ENCODE measurements at places on chromosomes 4 and X.

- no peak for DNase-seq
Observed at GRCh38 chrX:132591719-132592275, 103.0 kb upstream of the MBNL3 start.

GRCh38 chr4:79141530-79141929, 184.3 kb downstream of the NAA11 start:
- no peak for DNase-seq

GRCh38 chr4:137892134-137892533, 350.0 kb downstream of the SLC7A11 start:
- DNase-seq: no peak

GRCh38 chr4:170170861-170171260, 81.1 kb upstream of the AADAT start:
- no peak for DNase-seq

DNA sequence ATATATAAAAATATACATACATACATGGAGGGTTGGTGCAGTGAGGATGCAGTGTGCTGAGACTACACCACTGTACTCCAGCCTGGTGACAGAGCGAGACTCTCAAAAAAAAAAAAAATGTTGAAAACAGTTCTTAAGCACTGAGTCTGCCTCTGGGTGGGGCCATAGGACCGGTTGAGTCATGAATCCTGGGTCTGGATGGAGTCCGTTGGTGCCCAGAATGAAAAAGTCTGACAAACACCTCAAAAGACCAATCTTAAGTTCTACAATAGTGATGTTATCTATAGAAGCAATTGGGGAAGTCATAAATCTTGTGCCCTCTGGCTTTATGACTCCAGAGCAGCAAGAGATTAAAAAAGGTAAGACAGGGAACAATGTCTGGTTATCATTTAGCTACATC, 70.4 kb downstream of the FGFBP1 start:
- DNase-seq: no peak

DNA sequence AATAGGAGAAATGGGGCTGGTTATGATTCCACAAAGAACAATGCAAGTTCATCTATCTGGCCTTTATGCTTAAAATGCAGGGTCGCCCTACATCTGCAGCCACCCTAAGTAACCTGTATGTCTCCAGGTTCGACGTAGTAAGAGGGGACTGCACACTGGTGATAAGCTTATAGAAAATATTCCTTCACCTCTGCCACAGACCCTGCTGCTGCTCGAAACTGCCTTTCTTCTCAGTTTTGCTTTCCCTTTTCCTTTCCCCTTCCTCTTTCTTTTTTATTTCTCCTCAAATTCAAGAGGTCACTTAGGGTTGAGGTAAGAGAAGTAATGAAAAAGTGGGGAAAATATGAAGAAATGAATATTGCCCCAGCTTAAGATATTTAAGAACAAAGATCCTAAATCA, 123.5 kb downstream of the DCHS2 start:
- no peak for DNase-seq

GRCh38 chr4:24470666-24471485, 113.5 kb downstream of the DHX15 start:
- DNase-seq: no peak

- no peak for DNase-seq
Observed at GRCh38 chrX:24877854-24878650, 137.7 kb downstream of the ARX start.

DNA sequence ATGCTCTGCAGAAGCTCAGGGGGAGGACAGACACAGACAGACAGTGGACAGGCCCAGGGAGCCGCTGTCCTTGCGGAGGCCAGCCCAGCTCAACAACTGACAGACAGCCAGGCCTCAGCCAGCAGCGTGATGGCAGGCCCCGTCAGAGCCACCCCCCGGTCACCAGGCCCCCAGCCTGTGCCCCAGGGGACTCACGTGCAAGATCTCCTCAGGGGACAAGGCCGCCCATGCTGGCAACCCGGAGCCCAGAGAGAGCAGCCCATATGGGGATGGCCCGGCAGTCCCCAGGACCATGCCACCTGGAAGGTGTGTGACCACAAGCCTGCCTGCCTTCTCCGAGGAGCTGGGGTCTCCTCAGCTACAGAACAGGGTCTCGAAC, 28.0 kb upstream of the MXD4 start:
- DNase-seq: no peak

GRCh38 chr4:186775902-186776301, 52.2 kb upstream of the FAT1 start:
- DNase-seq: no peak

- DNase-seq: no peak
Observed at GRCh38 chr4:10180603-10180926, 64.0 kb upstream of the WDR1 start.

DNA sequence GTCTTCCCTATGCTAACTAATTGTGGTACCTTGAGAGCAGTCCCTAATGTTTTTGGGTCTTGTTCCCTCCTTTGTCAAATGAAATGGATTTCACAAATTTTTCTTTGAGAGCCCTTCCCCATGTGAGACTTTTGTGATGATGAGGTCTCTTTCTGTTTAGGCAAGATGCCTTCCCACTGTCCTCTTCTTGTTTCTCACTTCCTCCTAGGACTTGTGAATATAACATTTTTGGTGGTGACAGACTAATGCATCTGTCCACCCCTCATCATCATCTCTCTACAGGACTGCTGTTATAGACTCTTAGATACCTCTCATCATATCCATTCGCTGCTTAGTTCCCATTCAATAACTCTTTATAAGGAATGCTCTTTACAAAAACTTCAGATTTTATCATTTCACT, 8.7 kb upstream of the ANK2 start:
- no peak for DNase-seq

DNA sequence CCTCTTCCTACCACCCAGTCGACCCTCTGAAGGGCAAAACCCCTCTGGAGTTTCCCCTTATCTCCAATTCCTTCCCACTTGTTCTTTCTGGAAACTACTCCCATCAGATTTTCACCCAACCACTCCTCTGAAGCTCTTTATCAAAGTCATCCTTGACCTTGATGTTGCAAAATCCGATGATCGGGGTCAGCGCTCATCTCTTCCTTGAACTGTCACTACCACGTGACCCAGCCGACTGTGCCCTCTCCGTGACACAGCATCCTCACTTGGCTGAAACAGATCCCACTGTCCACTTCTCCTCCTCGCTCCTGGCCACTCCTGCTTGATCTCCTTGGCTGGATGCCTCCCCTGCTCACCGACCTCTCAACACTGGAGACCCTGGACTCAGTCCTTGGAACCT, 1.1 kb downstream of the CFAP99 start:
- no peak for DNase-seq

- no peak for DNase-seq
Observed at GRCh38 chr4:93730251-93730650, 98.3 kb upstream of the ATOH1 start.

- no peak for DNase-seq
Observed at GRCh38 chr4:163495900-163496299, 1.4 kb downstream of the TMA16 start.

GRCh38 chr4:68070302-68070701, 59.4 kb downstream of the TMPRSS11F start:
- no peak for DNase-seq

- no peak for DNase-seq
Observed at GRCh38 chr4:6854098-6854744, 55.4 kb upstream of the TBC1D14 start.

DNA sequence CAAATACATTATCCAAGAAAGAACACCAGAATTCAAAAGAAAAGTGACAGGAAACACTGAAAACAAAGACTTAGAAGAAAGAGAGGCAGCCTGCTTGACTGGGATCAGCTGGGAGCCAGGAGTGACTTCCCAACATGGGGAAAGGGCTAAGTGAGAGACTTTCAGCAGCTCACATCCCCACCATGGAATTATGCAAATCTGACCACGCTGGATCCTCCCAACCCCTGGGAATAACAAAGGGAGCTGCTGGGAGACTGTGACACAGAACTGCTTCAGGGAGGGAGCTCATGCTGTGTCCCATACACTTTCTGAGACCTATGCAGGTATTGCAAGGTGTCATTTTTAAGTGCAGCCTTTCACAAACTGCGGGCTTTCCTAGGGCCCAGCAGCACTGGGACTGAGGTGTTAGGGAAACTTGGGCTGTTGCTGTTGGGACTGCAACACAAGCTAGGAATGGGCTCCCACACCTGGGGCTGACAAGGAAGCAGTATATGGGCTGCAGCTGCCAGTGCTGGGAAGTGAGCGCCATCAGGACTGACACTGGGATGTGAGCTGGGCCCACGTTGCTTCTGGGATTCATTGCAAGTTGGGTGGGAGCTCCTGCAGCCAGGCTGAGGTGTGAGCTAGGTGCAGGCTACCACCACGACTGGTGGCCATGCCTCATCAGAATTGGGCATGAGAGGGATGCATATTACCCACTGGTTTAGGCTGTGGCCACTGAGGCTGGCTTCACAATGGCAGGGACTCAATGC, 139.1 kb downstream of the KDR start:
- no peak for DNase-seq

DNA sequence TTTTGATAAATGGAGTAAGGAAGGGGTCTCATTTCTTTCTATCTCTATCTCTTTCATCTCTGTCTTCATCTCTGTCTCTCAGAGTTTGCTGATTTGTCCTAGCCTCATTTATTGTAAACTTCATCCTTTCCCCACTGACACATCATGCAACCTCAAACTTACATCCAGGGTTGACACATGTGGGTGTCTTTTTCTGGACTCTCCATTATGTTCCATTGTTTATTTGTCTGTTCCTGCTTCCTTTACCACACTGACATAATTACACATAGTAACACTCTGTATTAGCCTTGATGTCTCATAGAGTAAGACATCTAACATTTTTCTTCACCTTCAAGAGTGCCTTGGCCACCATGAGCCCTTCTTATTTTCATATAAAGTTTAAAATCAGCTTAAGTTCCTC, 8.1 kb upstream of the SRD5A3 start:
- no peak for DNase-seq

DNA sequence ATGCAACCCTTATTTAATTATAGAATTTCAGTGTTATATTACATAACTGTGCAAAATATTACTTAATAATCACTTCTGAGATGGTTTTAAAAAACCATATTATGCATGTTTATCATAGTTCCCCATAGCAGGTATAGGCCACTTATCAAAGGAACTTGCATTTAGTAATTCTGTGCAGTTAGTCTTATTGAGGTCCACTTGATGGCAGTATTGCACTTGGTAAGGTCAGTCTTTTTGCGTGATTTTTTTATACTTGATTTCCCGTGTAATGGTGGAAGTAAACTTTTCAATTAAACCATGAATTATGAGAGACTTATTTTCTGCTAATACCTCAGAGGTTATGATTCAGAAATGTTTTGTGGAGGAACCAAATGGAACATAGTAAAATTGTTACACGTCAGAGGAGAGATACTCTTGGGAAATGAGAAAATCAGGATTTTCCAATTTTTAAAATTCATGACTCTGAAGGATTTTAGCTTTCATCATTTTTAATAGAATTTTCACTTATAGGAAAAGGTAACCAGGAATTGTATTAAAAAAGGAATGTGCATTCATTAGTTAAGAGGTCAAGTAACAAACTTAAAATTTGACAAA, 230.0 kb downstream of the CCSER1 start:
- no peak for DNase-seq

GRCh38 chr4:184359888-184360287, 114.5 kb downstream of the IRF2 start:
- no peak for DNase-seq

DNA sequence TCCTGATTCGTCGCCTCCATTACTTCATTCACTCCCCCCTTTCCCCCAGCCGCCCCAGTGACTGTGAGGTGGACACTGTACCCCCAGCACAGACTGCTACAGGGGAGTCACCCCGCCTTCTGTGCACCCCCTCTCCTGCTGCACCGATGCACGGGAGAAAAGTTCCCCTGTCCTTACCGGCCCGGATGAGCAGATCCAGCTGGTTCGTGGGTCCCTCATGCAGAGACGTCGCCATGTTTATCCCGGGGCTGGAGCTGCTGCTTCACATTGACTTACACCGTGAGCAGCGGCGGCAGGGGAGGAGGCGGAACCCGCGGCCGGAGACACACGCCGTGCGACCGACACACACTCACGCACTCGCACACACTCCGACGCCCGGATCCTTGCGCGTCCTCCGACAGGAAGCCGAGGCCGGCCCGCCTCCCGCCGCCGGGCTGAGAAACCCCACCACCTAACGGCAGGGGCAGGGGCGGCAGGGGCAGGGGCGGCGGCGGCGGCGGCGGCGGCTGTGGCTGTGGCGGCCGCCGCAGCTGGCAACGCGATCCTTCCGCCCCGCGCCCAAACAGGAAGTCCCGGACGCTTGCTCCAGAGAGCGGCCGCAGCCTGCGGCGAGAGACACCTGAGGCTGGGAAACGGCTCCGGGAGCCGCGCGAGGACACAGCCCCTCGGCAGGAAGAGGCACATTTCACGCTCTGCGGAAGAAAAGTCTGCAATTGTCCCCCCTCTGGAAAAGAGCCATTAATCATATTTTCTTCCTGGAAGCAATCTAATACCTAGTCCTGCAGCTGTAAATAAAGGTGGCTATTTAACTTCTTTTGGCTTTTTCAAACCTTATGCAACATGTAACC, 68.6 kb downstream of the NOCT start:
- DNase-seq: peak; percentile 58

DNA sequence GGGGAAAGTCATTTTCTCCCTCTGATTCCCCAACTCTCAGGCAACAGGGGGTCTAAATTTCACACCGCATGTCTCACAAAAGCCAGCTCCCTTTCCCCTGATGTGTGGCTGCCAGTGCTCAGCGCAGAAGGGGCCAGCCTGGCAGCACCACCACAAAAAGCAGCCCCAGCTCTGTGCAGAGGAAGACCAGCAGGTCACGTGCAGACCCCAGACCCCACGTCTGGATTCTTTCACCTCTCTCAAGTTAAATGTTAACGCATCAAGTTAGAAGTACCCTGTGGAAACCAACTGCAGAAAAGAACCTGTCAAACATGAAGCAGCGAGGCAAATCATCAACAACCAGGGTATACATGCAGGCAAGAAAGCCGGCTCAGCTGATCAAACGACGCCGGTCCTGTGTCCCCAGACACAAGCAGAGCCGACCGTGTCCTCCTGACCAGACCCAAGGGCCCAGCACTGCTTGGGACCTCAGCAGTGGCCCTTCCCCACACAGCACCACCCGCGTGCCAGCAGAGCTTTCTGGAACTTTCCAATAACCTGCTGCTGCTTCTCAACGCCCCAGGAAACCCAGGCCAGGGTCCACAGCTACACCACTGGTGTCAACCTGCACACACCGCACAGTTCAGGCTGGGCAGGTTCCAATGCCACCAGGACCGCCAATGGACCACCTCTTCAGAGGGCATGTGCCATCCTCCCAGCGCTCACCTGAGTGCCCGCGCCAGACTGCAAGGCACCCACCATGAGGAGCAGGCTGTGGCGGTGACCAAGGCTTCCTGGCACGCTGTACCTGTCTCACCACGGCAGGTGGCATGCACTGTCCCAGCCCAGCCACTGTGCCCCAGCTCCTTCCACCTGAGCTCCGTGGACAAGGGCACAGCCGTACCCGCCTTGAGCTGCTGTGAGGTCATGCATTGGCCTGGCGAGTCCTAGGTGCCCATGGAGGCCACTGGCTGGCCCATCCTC, 4.0 kb downstream of the LRPAP1 start:
- DNase-seq: no peak

GRCh38 chr4:156006192-156006591, 52.5 kb upstream of the CTSO start:
- no peak for DNase-seq

GRCh38 chrX:114635986-114636385, 52.1 kb downstream of the HTR2C start:
- DNase-seq: no peak

- DNase-seq: no peak
Observed at GRCh38 chr4:58265734-58266133, 1155.5 kb upstream of the IGFBP7 start.

Data from stimulated activated CD8-positive, alpha-beta memory T cell treated with anti-CD3 and anti-CD28 coated beads, Interleukin-15, amount 100 ng/mL, for 4 hours (primary cell).